Nucleus accumbens (tissue), 56 donors: ENCODE measurements at places on chromosomes 7 and 10.

DNA sequence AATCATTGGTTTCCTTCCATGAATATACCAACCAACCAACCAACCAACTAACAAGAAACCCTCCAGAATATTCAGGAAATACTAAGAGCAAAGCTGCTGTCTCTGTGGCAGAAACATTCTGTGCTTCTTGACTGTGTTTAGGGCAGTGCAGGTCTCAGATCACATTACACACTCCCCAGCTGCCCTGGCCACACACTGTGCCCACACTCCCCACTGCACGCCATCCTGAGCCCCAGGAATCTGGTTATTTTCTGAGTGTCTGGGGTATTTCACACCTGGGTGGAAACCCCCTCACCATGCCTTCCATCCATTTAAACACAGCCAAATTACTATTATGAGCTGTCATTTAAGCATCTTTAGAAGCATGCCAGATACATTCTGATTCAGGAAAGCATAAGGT, 183.7 kb upstream of the ANK3 start:
- peak; percentile 8 for DNase-seq

DNA sequence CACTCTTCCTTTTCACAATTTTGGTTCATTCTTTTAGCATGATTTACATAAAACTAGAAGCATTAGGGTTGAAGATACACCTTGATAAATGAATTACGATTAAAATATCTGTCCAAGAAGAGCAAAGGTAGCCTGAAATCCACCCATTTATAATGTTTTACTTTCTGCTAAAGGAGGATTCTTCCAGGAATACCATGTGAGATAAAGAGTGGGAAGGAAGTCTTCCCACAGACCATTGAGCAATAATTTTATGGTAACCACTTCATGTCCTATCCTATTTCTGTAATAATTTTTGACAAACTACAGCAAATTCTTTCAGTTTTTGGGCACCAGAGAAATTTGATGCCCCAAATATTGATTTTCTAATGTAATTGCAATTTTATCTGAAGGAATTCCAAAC, 150.6 kb upstream of the STEAP4 start:
- no peak for DNase-seq

GRCh38 chr7:135328053-135328452, 94.4 kb downstream of the STRA8 start:
- DNase-seq: no peak

GRCh38 chr7:129671266-129671665, 59.7 kb downstream of the NRF1 start:
- no peak for DNase-seq

DNA sequence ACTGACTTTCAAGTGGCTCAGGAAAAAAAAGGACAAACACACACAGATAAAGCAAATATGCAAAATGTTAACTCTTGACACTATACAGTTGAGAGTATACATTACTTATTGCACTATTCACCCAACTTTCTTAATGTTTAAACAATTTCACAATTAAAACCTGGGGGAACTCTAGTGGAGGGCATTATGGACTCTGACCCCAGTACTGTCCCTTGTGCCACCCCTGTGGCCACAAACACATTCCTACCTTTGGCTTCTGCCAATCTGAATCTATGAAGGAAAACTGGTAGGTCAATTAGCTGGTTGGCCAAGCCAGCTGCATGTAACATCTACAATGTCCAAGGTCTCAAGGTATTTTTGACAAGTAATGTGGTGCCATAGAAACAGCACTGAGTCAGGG, 7.5 kb upstream of the FGFR2 start:
- no peak for DNase-seq

DNA sequence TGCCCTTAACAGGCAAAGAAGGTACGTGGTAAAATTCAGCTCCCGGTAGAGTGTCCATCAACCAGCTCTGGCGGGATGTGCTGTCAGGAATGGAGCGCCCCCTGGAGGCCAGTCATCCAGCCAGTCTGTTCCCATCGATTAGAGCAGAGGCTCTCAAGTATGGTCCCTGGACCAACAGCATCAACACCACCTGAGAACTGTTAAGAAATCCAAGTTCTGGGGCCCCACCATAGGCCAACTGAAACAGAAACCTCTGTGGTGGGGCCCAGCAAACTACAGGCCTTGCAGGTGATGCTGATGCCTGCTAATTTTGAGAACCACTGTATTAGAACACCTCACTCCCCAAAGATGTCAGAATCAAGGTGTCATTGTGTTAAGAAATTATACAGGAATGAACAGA, 109.2 kb downstream of the DPY19L1 start:
- DNase-seq: peak; percentile 3

- peak; percentile 5 for DNase-seq
These were observed 49.0 kb upstream of the BAMBI start for GRCh38 chr10:28628184-28628893.

DNA sequence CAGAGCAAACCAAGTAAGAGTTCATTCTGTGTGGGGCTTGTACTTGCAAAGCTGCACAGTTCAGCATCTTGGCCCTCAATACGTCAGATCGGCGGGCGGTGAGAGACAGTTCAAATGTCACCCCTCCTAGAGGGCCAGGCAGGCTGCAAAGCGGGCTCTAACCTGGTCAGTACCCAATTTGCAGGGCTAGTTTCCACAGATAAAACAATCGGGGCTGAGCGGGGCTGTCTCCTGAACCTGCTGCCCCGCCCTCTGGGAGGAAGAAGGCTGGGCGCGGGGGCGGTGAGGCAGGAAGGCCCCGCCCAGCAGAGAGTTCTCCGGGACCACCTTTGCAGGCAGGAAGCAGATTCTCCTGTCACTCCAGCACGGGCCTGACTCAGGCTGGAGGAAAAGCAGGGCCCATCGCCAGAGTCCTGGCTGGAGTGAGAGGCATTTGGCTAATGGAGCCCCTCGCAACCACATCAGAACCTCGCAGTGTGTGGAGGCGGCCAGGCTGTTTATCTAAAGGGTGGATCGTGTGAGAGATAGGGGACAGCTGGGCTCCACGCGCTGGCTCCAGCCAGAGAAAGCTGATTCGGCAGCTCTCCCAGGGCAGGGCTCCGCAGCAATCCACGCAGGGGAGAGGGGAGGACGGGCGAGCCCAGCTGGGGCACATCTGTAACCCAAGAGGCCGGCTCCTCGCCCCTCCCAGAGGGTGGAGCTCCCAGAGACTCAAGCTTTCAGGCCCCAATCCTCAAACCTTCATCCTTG, 83.1 kb downstream of the SH3PXD2A start:
- DNase-seq: peak; percentile 74

- no peak for DNase-seq
These were observed 34.6 kb downstream of the MPLKIP start for GRCh38 chr7:40099837-40100236.

DNA sequence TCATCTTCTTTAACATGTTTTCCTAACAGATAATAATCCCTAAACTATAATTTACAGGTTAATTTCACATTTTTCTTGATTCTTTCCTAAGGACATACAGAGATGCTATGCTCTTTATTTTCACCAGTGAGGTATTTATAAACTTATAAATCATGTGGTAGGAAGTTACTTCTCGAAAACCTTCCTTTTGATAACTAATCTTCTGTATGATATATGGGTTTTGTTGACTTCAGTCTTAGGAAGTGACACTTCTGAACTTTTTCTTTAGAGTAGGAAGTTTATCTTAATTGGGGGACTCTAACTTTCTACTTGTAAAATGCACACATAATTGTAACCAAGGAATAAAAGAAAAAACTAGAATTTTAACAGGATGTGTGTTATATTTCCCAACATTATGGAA, 9.8 kb upstream of the PNPLA8 start:
- DNase-seq: no peak

GRCh38 chr10:72948762-72949161, 5.8 kb downstream of the PLA2G12B start:
- DNase-seq: no peak

DNA sequence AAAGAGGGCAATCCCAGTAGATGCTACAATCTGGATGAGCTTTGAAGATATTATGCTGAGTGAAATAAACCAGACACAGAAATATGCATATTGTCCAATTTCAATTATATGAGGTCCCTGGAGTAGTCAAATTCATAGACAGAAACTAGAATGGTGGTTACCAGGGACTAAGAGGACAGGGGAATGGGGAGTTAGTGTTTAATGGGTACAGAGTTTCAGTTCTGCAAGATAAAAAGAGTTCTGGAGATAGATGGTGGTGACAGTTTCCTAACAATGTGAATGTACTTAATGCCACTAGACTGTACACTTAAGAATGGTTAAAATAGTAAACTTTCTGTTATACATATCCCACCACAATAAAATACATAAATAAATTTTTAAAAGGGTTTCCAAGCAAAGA, 236.6 kb downstream of the ELMO1 start:
- DNase-seq: no peak

DNA sequence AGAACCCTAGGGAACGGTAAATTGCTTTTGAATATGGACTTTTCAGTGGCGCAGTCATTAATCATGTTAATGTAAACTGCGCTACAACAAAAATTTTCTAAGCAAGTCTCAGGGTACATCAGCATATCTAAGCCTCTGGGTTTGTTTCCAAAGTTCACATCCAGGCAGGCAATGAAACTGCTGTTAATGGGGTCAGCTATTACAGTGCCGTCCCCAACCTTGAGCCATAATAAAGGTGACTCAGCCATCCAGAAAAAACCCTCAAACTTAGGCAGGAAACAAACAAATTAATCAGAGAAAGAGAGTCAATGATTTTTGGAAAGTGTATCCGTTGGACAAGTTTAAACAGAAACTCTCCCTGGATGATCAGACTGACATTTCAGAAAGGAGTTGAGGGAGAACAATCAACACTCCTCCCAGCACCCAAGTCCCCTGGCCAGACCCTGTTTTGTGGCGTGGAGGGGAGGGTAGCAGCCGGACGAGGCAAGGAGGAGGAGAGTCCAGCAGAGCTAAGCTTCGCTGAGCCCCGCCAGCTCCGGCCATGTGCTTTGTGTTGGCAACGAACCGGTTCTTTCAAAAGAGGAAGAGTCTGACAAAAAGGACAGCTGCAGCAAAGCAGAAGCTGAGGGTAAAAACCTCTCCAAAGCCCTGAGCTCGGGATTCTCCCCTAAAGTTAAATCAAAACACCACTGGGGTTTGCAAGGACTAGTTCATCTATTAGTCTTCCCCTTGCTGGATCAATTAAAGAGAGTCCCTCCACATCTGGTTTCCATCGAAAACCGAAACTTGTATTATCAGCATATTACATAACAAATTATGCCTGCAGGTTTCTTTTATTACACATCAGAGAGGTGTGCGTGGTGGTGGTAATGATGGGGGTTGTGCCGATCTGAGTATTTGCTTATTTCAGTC, 3.6 kb downstream of the FAM53B start:
- peak; percentile 74 for DNase-seq

DNA sequence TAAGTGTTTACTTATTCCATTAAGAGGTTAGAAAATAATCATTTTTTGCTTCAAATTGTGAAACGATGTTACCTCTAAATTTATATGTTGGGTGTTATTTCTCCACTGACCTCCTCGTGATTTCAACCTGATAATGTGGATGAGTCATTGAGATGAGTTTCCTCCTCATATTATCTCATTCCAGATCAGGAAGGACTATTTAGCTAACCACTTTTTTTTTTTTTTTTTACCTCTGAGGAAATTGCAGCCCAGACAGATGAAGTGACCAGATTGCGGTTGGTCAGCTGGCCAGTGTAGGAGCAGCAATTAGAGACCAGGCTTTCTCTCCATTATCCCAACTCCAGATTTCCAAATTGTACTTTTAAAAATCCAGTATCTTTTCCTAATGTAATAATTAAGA, 248.7 kb downstream of the FZD1 start:
- DNase-seq: no peak

DNA sequence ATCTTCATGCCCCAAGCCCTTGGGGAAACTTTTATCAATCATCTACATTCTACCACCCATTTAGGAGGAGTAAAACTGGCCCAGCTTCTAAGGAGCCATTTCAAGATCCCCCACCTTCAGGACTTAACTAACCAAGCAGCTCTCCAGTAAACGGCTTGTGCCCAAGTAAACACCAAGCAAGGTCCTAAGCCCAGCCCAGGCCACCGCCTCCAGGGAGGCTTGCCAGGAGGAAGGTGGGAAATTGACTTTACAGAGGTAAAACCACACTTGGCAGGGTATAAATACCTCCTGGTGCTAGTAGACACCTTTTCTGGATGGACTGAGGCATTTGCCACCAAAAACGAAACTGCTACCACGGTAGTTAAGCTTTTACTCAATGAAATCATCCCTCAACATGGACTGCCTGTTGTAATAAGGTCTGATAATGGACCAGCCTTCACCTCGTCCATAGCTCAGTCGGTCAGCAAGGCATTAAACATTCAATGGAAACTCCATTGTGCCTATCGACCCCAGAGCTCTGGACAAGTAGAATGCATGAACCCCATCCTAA, 5.6 kb downstream of the AKR1B15 start:
- DNase-seq: no peak

GRCh38 chr10:51377932-51378599, 303.8 kb downstream of the PRKG1 start:
- DNase-seq: no peak

DNA sequence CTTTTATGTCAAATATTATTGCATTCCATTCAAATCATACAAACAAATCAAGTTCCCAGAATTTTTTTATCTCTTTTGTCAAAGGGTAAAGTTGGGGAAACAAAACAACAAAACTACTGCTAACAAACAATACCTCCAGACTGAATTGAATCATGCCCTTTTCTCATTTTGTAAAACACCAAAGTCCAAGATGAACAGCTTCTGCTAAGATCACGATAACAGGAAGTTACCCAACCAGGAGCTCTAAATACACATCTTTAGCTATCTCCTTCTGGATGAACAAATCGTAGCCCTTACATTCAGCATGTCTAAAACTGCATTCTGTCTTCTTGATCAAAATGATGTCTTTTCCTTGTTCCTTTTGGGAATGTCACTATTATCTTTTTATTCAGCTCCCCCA, 97.4 kb downstream of the CTTNBP2 start:
- no peak for DNase-seq

GRCh38 chr10:34160595-34160994, 654.5 kb downstream of the PARD3 start:
- no peak for DNase-seq

DNA sequence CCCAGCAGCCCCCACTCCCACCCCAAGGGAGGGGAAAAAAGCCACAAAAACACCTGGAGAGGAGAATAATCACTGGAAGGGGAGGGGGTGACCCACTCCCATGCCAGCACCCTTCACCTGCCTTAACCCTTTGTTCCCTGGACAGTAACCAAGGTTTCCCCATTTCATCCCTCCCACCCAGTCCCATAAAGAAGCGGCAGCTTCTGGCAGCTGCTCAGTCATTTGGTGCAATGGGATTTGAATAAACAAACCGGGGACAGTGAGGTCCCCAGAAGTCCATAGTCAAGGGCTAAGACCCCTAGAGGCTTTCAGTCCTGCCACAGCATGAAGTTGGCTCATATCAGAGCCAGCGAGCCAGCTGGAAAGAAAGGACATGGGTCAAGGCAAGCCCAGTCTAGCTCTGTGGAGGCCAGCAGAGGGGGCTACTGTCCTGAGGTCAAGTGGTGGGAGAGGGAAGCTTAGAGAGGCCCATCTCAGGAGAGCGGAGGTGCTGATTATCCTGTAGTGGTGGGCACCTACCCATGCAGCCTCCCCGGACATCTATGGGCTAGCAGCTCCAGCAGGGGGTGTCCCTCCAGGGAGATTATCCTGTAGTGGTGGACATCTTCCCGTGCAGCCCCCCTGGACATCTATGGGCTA, 58.9 kb upstream of the LBX1 start:
- DNase-seq: peak; percentile 24

- no peak for DNase-seq
These were observed 265.1 kb upstream of the KLF14 start for GRCh38 chr7:130998993-130999602.

- DNase-seq: no peak
These were observed 11.9 kb upstream of the DMTF1 start for GRCh38 chr7:87140271-87140748.
